ENCODE measurements at places on chromosomes 3 and 15.

- no peak for DNase-seq
Measured at GRCh38 chr15:58606577-58607080, 142.9 kb downstream of the ADAM10 start.

DNA sequence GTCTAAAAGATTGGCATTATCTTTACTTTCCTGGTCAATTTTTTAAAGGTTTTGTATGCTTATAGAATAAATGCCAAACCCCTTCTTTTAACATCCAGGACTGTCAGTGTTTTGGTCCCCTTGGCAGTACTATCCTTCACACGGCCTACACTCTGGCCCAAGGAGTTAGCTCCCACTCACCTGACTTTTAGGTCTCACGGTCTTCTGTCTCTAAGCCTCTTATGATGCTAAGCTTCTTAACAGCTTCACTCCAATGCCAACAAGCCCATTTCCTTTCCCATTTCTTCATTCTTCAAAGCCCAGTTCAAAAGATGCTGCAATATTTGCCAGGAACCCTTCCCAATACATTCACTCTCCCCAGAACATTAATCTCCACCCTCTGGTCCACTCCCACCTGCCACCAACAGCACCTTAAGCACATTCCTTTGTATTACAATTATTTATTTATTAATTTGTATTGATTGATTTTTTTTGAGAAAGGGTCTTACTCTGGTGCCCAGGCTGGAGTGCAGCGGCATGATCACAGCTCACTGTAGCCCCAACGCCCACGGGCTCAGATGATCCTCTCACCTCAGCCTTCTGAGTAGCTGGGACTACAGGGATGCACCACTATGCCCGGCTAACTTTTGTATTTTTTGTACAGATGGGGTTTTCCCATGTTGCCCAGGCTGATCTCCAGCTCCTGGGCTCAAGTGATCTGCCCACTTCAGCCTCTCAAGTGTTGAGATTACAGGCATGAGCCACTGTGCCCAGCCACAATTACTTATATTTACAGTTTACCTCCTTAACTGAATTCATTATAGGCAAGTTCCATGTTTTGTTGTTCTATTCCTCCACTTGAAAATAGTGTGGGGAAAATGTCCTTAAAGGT lies 27.8 kb downstream of the IFT80 start:
- no peak for DNase-seq

DNA sequence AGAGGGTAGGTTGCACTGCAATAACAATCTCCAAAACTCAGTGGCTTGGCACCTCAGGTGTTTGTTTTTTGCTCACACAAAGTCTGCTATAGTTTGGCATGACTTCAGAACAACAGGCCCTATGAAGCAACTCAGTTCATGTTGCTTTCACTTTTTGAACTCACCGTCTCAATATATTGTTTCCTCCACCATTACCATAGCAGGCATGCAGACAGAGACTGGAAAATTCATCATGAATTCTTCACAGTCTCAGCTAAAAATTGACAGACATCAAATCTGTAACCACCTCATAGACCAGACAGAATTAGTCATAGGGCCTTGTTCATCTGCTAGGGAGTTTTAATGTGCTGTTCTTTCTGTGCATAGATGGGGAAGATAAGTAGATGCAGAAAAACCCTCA lies 161.4 kb upstream of the POU1F1 start:
- DNase-seq: no peak

- DNase-seq: no peak
Measured at GRCh38 chr3:39637807-39638206, 170.3 kb downstream of the MOBP start.

GRCh38 chr3:17945799-17946399 lies 203.5 kb upstream of the TBC1D5 start:
- DNase-seq: no peak

DNA sequence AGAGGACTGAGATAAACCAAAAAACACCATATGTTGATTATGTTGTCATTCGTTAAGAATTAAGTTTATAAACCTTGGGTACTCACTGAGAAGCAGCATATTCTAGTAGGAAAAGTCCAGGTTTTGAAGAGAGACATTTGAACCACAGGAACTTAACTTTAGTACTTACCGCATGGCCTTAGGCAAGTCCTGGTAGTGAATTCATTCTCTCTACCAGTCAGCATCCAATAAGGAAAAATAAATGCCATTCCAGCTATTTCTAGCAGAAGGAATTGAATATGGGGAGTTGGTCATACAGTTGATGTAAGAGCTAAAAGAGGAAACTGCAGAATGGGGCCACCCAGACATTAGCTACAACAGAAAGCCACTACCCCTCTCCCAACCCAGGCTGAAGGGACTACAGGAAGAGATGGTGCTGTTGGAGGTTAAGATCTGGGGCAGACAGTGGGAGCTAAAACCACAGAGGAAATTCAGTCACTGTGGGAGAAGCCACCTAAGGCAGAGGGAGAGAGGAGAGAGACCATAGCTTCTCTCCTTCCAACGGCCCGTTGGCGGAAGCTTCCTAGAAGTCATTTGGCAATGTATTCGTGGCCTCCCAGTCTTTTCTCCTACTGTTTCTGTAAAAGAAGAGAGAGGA lies 133.8 kb upstream of the RARB start:
- DNase-seq: no peak

Data from upper lobe of right lung (tissue), 1 donor.